ENCODE measurements at places on chromosomes 2 and 18.

DNA sequence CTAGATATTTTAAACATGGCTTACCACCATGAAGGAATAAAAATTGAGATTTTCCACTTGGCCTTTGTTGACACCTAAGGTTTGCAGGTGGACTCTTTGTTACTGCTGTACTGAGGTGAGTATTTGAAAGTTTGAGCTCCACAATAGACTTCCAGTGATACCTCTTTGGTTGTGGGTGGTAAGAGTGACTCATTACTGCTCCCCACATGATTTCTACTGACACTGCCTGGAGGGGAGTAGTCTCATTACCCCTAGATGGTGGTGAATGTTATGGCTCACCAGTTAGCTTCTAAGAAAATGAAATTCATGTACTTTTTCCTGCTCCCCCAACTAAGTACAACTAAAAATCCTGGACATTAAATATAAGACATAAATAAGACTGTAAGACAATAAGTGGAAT is 1183.1 kb upstream of the TMEFF2 start:
- no peak for DNase-seq

GRCh38 chr18:32424696-32425095 is 46.0 kb downstream of the GAREM1 start:
- no peak for DNase-seq

DNA sequence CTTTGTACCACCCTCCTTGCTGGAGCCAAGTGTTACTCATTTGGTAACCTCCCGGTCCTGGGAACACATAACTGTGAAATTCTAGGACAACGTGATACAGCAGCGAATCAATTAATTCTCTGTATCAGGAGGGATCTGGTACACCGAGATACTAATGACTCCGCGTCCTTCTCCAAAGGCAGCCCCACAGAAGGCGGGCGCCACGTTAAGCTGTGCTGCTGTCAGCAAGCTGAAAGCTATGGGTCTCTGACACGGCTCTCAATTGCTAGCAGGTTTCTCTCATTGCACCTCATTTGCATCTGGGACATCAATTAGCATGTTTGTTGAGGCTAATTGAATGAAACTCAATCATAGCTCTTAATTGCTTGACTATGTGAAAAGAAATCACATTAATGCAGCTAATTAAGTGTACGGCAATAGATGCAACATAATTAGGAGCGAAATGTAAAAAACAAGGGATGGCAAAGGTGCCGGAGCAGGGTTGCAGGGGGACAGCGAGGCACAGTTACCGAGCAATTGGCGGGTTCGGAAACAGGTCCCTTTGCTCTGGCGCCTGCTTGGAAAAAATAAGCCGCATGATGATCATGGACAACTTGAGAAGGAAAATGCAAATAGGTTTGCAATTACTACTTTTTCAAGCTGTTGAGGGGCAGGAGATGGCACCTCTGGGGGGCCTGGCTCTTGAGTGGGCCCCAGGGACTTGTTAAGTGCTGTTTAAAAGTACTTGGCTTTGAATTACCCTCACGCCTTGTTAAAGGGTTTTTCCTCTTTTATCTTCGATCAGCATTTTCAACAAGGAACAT is 264.2 kb downstream of the GBX2 start:
- DNase-seq: no peak

- DNase-seq: no peak
These were observed 26.7 kb upstream of the TGFA start for GRCh38 chr2:70580352-70580751.

DNA sequence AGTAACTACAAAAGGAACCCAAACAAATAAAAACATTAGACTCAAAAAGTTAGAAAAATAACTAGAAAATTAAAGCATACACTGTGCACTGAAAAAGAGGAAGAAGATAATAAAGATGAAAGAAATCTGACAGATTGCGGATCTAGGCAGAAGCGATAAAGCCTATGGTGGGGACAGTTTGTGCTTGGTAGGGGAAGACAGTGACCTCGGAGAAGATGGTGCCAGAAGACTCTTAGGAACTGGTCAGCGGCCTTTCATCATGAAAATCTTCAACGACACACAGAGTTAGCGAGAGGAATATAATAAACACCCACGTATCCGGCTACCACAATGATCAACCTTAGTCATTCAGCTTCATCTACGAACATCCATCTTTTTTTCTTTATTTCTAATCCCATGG is 180.5 kb downstream of the HDAC4 start:
- no peak for DNase-seq
